Stimulated activated CD4-positive, alpha-beta T cell treated with anti-CD3 and anti-CD28 coated beads, Interleukin-1b, Interleukin-23, amount 100 ng/mL, for 1 hour (primary cell): ENCODE measurements at places on chromosomes 1 and 21.

DNA sequence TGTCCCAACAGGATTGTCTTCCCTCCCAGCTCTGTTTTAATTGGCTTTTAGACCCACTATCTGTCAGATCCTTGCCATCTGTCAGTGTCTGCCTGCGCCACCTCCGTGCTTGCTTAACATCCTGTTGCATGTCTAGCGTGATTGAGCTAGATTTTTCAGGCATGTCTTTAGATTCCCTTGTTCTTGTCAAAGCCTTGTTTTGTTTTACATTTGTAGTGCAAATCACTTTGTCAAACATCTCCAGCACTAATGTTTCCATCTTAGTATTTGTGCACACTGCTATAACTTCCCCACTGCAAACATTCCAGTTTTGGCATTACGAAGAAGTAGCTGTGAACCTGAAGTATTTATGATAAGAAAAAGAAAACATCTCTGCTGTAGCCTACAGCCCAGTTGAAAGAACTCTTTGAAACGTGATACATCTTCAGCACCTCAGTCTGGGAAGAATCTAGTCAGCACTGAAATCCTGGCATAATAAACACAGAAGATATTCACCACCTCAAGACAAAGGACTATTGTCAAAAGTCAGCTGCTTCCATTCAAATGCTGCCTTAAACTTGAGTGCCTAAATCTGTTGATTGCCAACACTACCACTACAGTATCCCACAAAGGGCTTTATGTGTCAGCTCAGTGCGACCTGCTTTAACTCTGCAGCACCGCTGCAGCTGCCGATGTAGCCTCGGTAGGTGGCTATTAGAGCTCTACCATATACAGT, 105.0 kb downstream of the FNBP1L start:
- no peak for DNase-seq

DNA sequence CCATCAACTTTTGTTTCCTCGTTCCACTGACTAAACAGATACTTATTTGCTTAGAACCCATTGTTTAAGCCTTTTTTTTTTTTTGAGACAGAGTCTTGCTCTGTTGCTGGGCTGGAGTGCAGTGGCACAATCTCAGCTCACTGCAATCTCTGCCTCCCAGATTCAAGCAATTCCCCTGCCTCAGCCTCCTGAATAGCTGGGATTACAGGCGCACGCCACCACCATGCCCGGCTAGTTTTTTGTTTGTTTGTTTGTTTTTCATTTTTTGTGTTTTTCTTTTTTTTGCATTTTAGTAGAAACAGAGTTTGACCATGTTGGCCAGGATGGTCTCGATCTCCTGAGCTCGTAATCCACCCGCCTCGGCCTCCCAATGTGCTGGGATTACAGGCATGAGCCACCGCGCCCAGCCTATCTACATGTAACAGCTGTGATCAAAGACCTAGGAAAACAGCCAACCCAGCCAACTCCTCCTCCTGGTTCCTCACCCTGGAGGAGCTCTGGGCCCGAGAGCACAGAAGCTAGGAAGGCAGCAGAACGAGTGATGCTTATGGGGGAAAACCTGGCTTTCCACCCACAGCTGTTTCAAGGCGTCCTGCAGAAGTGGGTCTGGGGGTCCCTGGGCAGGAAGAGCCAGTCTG, 32.9 kb downstream of the KCNN3 start:
- no peak for DNase-seq

GRCh38 chr1:101131239-101131843, 105.5 kb upstream of the S1PR1 start:
- no peak for DNase-seq

DNA sequence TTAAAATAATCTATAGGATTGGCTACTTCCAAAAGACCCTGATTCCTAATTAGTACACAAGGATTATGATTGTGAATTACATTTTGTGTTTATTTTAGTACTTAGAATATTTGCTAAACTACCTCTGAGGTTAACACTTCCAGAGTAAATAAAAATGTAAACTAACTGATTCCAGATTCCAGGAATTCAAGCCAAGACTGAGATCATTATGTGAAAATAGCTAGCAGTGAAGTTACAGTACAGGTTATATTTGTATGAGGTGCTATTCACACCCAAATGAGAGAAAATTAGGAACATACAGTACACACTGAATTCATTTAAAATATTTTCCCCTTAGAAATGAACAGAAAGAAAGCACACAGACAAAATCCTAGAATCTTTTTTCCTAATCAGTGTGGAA, 28.8 kb downstream of the TTLL7 start:
- DNase-seq: no peak
